ENCODE measurements at places on chromosomes 5 and 9.

DNA sequence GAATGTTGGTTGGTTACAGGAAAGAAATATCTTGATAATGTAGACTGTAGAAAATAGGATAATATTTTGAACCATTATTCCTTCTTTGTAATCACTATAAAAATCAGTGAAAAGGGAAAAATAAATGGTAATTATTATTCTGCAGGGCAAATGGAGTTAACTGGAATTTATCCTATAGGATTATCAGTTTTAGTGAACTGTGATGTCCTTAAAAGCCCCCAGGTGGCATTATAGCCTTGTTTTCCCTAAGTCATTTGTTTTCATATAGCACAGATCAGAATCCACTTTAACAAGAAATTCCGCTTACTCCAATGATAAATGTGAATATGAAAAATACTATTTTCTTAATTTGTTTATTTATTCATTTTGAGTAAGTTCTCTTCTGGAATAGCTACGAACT is 26.2 kb upstream of the WDR41 start:
- no peaks in the 10 kb centered on the region for H3K36me3 ChIP-seq
- DNase-seq = no peak
- H3K4me1 ChIP-seq = no peaks in the 10 kb centered on the region
- H3K4me3 ChIP-seq = no peak overlapping the region

- no peak overlapping the region for H3K4me3 ChIP-seq
- H3K27me3 ChIP-seq = no peaks in the 10 kb centered on the region
- peaks cover 19% of the 10 kb centered on the region for H3K36me3 ChIP-seq
- H3K4me1 ChIP-seq = no peaks in the 10 kb centered on the region
- DNase-seq = no peak
These were observed 33.6 kb downstream of the CSNK1A1 start for GRCh38 chr5:149517461-149518122.

- no peaks in the 10 kb centered on the region for H3K27me3 ChIP-seq
- H3K27ac ChIP-seq = no peak overlapping the region
- no peaks in the 10 kb centered on the region for H3K36me3 ChIP-seq
- DNase-seq = no peak
- no peak overlapping the region for H3K4me3 ChIP-seq
These were observed 16.6 kb upstream of the TSC1 start for GRCh38 chr9:132961002-132961401.

DNA sequence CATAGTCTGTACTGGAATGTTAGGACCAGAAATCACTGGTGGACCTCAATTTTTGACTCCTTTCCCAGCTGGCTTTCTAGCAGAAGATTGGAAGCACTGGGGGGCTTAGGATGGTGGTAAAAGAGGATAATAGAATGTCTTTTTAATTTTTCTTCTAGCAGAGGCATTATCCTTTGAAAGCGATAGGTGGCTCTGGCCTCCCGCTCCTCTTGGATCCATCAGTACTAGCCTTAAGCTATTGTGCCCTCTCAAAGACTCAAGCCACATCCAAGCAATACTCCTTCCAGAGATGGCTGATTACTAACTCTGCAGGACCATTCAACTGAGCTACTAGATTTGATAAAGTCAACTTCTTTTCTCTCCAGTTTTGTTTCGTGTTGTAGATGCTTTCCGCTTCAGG is 610.6 kb downstream of the CDH12 start:
- H3K36me3 ChIP-seq = no peaks in the 10 kb centered on the region
- no peak for DNase-seq
- no peak overlapping the region for H3K4me3 ChIP-seq
- no peaks in the 10 kb centered on the region for H3K27me3 ChIP-seq
- H3K4me1 ChIP-seq = no peaks in the 10 kb centered on the region

DNA sequence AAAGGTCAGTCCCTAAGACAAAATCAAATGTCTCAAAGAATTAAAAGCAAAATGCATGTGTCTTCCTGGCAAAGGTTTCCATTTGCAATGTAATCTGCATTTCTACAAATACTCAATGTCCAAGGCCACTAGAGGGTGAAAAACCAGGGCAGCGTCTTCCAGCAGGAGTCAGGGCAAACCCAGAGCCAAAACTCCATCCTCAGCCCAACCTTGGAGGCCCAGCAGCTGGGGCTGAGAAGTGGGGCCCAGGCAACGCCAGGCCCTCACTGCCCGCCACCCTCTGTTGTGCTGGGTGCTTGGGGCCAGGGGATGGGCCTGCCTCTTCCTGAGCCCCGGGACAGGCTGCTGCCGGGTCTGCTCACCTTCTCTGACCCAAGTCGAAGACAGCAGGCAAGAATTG is 200.1 kb downstream of the PAX5 start:
- no peaks in the 10 kb centered on the region for H3K36me3 ChIP-seq
- H3K4me1 ChIP-seq = no peaks in the 10 kb centered on the region
- no peaks in the 10 kb centered on the region for H3K27me3 ChIP-seq
- H3K4me3 ChIP-seq = no peak overlapping the region
- no peak overlapping the region for H3K27ac ChIP-seq

DNA sequence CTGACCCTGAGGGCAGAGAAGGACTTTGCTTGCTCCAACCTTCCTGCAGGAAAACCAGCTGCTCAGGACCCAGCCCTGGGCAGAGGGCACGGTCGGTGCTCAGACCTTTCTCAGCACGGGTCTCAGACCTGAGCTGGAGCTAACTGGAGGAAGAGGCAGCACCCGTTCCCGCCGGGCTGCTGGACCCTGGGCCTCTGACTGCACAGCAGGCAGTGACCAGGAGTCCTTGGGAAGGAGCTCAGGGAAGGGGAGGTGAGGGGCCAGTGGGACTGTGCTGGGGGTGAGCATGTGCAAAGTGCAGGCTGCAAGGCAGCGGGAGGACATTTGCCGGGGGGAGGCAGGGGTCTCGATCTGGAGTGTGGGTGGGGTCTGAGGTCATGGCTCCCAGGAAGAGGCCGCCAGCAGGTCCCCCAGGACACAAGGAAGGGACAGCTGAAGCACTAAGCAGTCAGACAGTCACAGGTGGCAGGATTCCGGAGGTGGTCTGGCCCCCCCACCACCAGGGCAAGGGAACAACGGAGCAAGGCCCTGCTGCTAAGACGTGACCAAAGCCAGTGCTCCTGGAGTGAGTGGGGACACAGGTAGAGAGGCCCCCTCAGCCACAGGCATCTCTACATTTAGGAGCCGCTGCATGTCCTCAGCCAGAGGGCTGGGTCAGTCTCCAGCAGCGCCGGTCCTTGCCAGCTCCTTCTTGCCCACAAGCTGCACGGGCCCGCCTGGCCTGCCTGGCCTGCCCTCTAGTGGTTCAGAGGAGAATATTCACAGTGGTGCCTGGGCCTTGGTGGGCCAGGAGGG is 4.8 kb upstream of the DPM2 start:
- H3K4me1 ChIP-seq = peaks cover 4% of the 10 kb centered on the region
- peak; percentile 73 for DNase-seq
- no peak overlapping the region for H3K27ac ChIP-seq
- no peaks in the 10 kb centered on the region for H3K27me3 ChIP-seq
- H3K36me3 ChIP-seq = peaks cover 56% of the 10 kb centered on the region

DNA sequence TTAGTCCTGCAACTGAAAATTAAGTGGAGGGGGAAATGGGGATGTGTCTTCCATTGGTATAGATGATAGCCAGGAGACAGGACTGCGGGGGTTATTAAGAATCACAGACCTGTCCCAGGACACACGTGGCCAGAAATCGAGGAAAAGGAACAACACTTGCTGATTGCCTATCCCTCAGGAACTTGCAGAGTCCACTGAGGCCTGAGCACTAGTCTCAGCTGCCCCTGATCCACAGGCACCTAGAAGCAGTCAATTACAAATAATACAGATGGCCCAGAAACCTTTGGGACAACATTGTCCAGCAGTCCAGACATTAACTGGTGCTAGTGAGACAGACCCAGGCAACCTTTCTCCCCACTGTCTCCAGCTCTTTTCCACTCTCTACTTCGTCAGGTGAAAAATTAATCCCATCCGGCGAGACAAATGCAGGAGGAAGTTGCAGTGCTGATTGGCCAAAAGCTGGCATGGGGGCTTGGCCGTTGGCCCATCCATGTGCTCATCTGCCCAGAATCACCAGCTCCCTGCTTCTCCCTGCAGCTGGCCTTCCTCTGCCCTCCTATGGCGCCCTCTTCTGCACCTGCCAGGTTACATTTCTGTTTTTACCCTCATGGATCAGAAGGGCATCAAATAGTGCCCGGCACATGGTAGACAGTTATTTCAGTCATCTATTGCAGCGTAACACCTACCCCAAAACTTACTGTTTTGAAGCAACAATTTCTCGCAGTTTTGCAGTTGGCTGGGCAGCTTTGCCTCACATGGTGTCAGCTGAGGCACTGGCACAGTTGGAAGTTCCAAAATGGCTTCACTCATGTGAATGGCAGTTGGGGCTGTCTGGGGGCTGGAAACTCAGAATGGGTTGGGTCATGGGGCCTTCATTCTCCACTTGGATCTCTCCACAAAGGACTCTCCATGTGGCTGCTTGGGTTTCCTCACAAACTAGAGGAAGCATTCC is 3.6 kb upstream of the B4GALT1 start:
- DNase-seq = no peak
- H3K36me3 ChIP-seq = no peaks in the 10 kb centered on the region
- H3K27ac ChIP-seq = no peak overlapping the region
- H3K4me1 ChIP-seq = peaks cover 18% of the 10 kb centered on the region
- no peak overlapping the region for H3K4me3 ChIP-seq
- no peaks in the 10 kb centered on the region for H3K27me3 ChIP-seq

DNA sequence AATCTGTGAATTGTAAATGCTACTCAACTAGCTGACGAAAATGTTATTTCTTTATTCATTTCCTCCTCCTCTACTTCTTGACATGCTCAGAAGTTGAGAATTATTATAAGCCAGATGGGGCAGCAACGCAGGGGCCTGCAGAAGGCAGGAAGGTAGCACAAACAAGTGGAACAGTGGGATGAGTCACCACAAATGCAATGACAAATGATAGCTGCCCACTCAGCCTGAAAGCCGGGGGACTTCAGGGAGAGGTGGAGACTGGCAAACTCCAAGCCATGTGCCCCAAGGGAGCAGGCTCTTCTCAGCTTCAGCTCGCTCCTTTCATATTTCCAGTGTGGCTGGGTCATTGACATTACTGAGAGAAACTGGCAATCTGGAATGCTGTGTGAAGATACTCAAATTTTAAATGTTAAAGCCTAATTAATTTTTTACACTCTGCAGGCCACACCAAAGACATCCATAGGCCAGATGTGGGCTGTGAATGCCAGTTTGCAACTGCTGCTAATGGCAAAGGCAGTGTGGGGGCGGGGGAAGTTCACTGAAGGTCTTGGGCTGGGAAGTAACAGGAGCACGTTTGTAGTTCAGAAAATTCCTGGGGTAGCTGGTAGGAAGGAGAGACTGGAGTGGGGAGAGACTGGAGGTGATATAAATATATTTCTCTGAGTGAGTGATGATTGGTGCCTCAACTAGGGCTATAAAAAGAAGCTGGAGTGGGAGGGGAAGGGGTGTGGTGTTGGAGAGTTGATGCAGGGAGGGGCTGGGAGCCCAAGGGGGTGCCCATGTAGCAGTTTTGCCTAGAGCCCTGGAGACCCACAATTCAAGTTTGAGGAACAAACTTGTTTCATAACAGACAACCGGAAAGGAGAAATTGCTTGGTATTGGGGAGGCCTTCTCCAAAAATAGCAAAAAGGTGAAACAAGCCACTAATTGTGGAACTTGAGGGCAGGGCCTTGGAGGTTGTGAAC is 20.8 kb upstream of the ADRB2 start:
- no peak for DNase-seq
- H3K27ac ChIP-seq = no peak overlapping the region
- H3K4me3 ChIP-seq = no peak overlapping the region
- H3K4me1 ChIP-seq = peaks cover 5% of the 10 kb centered on the region

DNA sequence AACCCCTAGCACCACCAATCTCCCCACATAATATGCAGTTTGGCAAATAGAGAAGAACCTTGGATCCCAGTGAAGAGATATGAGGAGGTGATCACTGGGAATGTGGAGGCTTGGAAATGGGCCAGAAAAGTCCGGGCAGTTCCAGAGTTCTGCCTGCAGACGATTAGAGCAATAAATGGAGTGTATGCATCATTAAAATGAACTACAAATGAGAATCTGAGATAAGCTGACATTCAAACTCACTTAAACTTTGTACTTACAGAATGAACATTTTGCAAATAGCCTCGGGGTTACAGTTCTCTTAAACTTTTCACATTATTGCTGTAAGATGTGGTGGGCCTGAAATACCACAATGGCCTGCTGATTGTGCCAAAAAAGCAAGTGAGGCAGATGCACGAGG is 23.0 kb upstream of the LHFPL2 start:
- H3K36me3 ChIP-seq = no peaks in the 10 kb centered on the region
- peaks cover under 1% of the 10 kb centered on the region for H3K4me1 ChIP-seq
- no peak overlapping the region for H3K4me3 ChIP-seq
- H3K27me3 ChIP-seq = no peaks in the 10 kb centered on the region
- no peak for DNase-seq
- H3K27ac ChIP-seq = no peak overlapping the region

GRCh38 chr5:33781286-33781685 is 110.5 kb downstream of the ADAMTS12 start:
- peak; percentile 2 for DNase-seq
- H3K4me3 ChIP-seq = no peak overlapping the region
- H3K27ac ChIP-seq = no peak overlapping the region
- no peaks in the 10 kb centered on the region for H3K36me3 ChIP-seq
- no peaks in the 10 kb centered on the region for H3K27me3 ChIP-seq

- DNase-seq = no peak
- peaks cover 6% of the 10 kb centered on the region for H3K36me3 ChIP-seq
- peaks cover 19% of the 10 kb centered on the region for H3K4me1 ChIP-seq
- no peak overlapping the region for H3K27ac ChIP-seq
- H3K27me3 ChIP-seq = no peaks in the 10 kb centered on the region
- H3K4me3 ChIP-seq = no peak overlapping the region
These were observed 2.0 kb upstream of the MXD3 start for GRCh38 chr5:177313561-177314259.

DNA sequence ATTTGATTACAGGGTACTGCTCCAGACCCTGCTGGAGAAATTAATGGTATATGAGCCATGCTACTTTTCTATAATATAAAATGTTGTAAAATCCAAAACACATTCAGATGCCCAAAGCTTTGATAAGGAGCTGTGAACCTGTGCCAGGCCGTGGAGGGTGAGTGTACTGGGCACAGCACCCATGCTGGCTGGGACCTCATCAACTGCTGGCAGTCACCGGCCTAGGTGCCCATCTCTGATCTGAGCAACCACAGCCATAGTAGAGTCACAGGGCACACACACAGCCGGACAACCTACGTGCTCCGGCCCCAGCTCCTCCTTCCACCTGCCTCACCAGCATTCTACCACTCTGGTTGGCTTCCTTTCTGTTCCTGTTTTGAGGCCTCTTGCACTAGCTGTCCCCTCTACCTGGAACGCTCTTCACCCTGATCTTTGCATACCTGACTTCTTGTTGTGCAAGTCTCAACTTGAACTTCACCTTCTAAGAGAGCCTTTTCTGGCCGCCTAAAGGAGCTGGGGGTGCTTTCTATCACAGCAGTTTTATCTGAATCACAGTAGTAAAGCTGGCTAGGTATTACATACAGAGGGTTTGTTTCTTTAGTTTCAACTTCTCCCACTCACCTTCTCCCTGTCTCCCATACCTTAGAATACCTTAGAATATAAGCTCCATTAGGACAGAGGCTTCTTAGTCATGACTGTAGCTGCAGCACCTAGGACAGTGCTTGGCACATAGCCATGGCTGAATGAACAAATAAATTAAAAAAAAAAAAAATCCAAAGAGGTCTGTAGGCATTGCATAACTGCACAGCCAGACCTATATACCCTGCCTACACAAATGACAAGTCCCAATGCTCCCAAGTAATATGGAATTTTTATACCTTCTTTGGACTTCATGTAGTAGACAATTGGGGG is 51.7 kb downstream of the MED27 start:
- H3K4me3 ChIP-seq = no peak overlapping the region
- no peaks in the 10 kb centered on the region for H3K27me3 ChIP-seq
- peak overlapping the region; percentile 84 for H3K27ac ChIP-seq
- peak; percentile 29 for DNase-seq
- no peaks in the 10 kb centered on the region for H3K36me3 ChIP-seq

GRCh38 chr9:116569111-116569510 is 118.0 kb upstream of the TRIM32 start:
- H3K27me3 ChIP-seq = no peaks in the 10 kb centered on the region
- H3K4me1 ChIP-seq = no peaks in the 10 kb centered on the region
- DNase-seq = no peak
- H3K27ac ChIP-seq = no peak overlapping the region
- no peaks in the 10 kb centered on the region for H3K36me3 ChIP-seq

Data from trophoblast cell (in vitro differentiated cells and primary cell).